Epithelial cell of proximal tubule (primary cell): ENCODE measurements at places on chromosomes 6 and 20.
A peak's percentile ranks its signal among the peaks of the same experiment; 100 is the strongest.

DNA sequence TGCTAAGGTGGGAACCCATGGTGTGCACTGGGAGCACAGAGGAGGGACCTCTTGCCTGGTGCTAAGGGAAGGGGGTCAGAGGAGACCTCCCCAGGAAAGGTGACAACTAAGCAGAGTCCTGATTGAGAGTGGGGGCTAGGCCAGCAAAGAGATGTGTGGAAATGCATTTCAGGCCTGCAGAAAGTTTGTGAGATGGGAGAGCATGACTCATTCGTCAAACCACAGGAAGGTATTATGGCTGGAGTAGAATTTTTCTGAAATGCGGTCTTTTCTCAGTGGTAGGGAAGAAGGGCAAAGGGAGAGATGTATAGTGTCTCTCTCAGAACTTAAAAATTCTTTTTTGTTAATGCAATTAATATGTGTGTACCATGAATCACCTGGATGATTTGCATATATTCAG lies 23.6 kb upstream of the EDN1 start:
- no peak for DNase-seq

DNA sequence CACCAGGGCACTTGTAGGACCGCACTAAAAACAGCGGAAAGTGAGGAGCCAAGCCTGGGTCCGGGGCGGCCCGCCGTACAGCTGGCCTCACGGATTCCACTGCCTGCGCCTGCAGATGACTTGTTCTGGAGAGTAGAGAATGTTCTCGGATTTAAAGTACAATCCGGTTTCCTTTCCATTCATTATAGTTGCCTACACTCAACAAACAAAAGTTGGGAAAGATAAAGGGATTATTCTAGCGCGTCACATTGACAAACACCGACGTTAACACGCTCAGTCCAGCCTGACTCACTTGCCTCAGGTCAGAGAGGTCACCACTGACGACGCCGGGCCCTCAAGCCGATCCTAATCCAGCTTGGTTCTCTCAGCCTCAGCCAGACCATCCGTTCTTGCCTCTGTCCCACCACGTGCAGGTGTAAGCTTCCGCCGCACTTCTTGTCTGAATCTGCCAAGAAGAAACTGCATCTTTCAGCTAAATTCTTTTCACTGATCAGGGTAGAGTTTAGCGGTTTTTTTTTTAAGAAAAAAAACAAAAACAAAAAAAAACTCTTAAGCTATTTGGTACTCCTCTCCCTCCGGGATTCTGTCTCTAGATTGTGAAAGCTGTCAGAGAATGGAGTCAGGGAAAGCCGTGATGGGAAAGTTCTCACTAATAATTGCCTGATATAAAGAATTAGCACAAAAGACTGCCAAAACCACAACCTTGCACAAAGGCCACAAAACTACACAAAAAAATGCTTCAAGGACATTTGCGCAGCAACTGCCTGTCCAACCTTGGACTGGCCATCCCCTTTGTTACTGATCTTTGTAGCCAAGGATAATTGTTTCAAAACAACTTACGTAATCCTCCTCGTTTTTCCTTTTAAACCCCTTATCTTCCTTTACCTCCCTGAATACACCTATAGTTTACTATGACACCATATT lies 1.1 kb upstream of the PHF10 start:
- peak; percentile 44 for DNase-seq

DNA sequence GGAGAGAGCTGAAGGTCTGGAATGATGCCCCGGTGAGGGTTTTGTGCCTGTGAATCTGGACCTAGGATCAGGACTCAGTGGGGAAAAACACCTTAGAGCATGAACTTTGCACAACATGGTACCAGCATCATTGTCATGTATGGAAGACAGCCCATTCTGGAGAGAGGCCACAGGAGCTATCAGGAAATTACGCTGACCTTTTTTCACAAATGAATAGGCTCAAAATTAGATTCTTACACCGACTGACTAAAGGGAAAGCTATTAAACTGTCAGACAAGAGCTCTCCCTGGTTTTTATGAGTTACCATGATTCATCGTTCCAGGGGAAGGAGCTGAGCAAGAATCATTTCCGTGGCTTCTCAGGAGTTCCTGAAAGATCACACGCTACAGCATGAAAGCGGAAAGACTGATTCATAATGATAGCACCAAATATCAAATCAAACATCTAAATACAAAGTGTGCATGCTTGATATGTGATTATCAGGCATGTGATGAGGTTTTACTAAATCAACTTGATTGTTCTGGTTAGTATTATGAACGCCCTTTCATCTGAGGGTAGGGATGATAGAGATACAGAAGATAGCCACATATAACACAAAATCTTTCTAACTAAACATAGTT lies 224.9 kb upstream of the SMLR1 start:
- DNase-seq = peak; percentile 81

- DNase-seq = peak; percentile 81
These were observed 33.5 kb downstream of the TPBG start for GRCh38 chr6:82396964-82397751.

- no peak for DNase-seq
These were observed 574.4 kb upstream of the NOX3 start for GRCh38 chr6:156030053-156030452.

DNA sequence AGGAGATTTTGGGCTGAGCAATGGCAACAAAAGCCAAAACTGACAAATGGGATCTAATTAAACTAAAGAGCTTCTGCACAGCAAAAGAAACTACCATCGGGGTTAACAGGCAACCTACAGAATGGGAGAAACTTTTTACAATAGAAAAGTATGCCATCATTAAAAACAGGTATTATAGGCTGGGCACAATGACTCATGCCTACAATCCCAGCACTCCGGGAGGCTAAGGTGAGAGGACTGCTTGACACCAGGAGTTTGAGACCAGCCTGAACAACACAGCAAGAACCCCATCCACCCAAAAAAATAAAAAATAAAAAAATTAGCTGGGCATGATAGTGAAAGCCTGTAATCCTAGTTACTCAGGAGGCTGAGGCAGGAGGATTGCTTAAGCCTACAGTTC lies 55.4 kb downstream of the MBOAT1 start:
- no peak for DNase-seq

DNA sequence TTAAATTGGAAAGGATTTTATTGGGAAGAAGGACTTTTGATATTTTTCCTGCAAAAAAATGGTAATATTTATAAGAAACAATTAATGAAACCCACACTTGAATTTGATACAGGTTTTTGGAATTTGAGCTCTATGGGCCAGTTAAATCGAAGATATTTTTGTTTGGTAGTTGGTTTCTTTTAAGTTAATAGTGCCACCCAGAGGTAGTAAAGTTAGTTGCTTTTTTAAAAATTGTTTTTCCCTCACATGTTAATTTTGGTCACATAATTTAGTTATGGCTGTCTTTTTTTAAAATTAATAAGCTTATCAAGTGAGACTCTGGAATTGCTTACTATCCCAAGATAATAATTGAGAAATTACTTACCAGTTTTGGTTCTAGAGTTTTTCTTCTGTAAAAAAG lies 7.1 kb downstream of the PRIM2 start:
- DNase-seq = no peak

- DNase-seq = no peak
These were observed 23.6 kb upstream of the TMEM181 start for GRCh38 chr6:158536084-158536890.

- no peak for DNase-seq
These were observed 6.4 kb upstream of the PSMG4 start for GRCh38 chr6:3252369-3252768.

GRCh38 chr6:10720265-10720959 lies 2.5 kb upstream of the TMEM14C start:
- no peak for DNase-seq

DNA sequence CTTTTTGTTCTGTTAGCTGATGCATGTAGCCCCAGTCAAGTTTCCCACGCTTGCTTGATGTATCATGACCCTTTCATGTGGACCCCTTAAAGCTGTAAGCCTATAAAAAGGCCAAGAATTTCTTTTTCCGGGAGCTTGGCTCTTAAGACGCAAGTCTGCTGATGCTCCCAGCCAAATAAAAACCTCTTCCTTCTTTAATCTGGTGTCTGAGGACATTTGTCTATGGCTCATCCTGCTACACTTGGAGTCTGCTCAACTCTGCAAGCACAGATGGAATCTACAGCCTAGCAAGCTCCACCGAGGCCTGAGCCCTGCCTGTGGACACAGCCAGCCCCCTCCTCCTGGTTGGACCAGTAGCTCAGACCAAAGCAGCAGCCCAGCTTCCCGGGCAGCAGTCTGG lies 3.4 kb downstream of the CST2 start:
- no peak for DNase-seq

GRCh38 chr6:140537834-140538705 lies 1163.6 kb upstream of the CITED2 start:
- DNase-seq = peak; percentile 99

GRCh38 chr6:108795122-108795521 lies 53.1 kb upstream of the ARMC2 start:
- DNase-seq = no peak

DNA sequence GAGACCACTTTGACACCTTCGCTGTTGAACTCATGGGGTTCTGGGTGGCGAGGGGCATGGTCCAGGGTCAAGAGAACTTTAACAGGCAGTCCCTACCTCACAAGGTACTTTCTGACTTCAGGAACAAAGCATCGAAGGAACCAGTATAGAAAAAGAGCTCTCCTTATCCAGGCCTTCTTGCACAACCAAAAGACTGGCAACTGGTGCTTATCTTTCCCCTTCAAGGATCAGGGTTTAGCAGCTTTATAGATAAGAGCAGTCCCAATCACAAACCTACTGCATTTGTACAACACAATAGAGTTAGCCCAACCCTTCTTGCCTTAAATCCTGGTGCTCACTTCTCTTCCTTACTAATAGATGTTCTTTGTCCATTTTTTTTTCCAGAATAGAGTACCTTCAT lies 116.3 kb downstream of the SNX5 start:
- no peak for DNase-seq

DNA sequence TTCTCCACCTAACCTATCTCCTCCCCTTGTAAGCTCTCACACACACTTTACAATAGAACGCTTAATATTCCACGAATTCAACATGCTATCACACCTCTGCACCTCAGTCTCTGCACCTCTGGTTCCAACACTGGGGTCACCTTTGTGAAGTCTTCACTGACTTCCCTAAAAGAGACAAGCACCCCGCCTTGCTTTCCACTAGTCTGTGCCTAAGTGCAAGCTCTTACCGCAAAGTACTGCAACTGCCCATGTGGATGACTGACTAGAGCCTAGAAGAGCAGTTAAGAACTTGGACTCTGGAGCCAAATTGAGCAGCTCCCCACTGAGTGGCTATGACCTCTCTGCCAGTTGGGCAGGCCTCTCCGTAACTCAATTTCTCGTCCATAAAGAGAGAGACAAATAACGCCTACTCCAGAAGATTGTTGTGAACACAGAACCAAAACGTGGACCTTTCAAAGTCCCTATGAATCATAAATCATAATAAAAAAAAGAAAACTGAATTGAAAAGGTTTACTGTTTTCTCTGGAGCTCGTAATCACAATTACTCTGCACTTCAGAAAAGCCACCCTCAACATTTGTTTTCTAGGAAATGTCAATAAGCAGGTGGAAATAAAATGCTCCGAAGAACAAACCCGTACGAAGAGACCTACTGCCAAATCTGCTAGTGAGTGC lies 1.2 kb downstream of the IFNGR1 start:
- DNase-seq = no peak

DNA sequence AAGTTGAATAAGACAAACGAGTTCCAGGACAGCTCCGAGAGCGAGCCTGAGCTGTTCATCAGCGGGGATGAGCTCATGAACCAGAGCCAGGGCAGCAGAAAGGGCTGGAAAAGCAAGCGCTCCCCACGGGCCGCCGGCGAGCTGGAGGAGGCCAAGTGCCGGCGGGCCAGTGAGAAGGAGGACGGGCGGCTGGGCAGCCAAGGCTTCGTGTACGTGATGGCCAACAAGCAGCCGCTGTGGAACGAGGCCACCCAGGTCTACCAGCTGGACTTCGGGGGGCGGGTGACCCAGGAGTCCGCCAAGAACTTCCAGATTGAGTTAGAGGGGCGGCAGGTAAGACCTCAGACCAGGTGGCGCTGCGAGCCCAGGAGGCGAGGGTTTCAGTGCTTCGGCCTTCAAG lies 56.0 kb upstream of the TMEM181 start:
- no peak for DNase-seq

GRCh38 chr20:54110041-54110440 lies 39.6 kb upstream of the BCAS1 start:
- no peak for DNase-seq

DNA sequence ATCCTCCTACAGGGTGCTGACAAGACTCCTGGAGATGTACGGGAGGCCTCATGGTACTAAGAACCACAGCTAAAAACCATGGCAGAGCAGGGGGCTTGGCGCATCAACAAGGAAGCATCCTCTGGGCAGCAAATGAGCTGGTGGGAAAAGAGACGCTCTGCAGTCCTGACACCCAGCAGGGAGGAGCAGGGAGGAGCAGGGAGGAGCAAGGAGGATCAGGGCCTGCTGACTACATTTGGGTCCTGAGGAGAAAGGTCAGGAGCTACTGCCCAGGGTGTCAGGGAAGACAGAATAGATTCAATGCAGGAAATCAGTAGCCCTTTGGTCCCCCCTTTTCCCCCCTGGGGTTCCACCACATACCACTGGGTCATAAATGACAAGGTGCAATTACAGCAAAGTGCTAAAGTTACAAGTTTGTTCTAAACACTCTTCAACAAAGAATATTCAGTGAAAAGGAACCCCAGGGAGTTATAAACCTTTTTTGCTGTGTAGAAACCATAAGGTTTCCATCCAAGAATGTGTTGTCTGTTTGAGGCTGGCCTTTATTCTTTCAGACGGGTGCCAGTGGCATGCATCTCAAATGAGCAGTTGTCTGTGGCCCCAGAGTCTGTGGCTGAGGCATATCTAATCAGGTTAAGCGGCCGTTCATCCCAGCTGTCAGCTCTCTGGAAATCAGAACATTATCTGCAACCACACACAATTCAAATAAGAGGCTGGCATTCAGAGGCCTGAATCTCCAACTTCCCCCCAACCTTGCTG lies 325.0 kb downstream of the CDC5L start:
- DNase-seq = no peak

DNA sequence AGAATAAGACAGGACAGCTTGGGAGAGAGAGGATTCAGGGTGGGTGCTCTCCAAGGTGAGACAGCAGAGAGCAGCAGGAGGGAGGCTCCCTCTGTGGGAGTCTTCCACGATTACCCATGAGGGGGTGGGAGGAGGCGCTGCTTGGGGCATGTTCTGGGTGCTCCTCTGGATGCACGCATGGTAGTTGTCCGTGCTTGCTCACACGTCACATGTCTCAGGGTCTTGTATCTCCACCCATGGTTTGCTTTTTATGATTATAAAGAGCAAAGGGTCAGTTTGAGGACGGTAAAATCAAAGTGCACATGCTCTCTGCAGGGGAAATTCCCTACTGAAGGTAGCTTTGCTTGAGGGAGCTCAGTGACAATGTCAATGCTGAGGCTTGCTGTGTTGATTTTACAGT lies 338.4 kb downstream of the THBS2 start:
- no peak for DNase-seq
